ENCODE measurements at places on chromosomes 2 and 18.

GRCh38 chr18:22838639-22839277 is 94.4 kb upstream of the RBBP8 start:
- DNase-seq = no peak

- DNase-seq = no peak
Measured at GRCh38 chr2:238642973-238643372, 204.9 kb upstream of the TWIST2 start.

DNA sequence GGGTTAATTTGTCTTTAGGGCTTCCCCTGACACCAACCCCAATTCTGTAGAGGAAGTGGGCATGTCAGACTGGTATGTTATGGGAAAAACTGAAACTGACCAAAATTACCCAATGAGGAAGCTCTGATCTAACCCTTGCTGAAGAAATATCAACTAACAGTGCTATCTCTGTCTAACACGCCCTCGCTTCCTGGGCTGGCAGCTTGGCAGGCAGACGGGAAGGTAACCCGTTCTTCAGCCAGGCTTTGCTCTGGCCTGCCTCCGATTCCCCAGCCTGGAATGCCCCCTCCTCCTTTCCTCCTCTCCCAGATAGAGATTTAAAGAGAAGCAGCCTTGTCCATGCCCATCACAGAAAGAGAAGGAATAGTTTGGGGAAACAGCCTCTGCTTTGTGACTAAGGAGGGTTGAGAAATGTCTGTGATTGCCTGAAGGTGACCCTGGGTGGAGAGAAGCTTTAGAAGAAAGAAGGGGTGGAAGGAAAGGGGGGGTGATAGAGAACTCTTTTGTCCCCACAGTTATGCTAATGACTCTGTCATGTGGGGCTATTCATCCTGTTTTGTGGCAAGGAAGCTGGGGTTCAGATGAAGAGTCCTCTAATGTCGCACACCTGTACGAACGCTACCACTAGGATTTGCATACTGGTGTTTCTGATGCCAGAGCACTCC is 15.4 kb downstream of the HK2 start:
- DNase-seq = no peak

GRCh38 chr2:74071426-74071825 is 76.3 kb downstream of the BOLA3 start:
- DNase-seq = no peak

- no peak for DNase-seq
Measured at GRCh38 chr2:175937216-175937615, 64.9 kb downstream of the LNPK start.

GRCh38 chr18:9612977-9613376 is 1.4 kb downstream of the PPP4R1 start:
- DNase-seq = no peak

GRCh38 chr2:53021292-53021691 is 746.3 kb upstream of the CHAC2 start:
- no peak for DNase-seq

GRCh38 chr2:231433990-231434389 is 30.3 kb downstream of the NCL start:
- DNase-seq = no peak

DNA sequence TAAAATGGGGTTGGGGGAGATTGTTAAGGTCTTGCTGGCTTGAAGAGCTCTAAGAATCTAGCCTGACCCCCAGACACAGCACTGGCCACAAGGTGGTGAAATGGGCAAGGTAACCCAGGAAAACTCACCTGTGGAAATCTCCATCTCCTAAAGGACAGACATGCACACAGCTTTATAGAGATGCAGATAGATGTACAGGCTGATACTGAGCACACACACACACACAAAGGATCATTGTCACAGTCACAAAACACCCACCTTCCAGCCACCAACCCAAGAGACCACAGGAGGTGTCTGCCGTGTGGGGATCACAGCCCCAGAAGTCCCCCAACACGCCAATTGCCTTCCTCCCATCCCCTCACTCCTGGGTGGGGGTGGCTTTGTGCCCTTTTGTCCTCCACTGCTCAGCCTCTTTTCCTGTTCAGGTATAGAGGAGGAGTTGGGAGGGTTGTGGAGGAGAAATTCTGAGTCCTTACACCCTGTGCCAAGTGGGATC is 3.2 kb upstream of the CYP26B1 start:
- no peak for DNase-seq

- no peak for DNase-seq
Measured at GRCh38 chr2:55949613-55950012, 26.0 kb upstream of the EFEMP1 start.

- DNase-seq = no peak
Measured at GRCh38 chr2:219291394-219291793, 12.2 kb downstream of the DNAJB2 start.

Data from stimulated activated CD4-positive, alpha-beta T cell treated with anti-CD3 and anti-CD28 coated beads, Interleukin-12 subunit alpha, Interleukin-12 subunit beta, amount 100 ng/mL, for 24 hours (primary cell).